ENCODE measurements at places on chromosomes 12 and 14. TPM values are rescaled to one million over a fixed set of nuclear protein-coding genes. Genes with fewer than 3 reads are reported as not detected.

Gene CYP46A1
- 0.36 TPM for total RNA-seq

Gene NINJ2
- not detected for total RNA-seq

Gene LRTM2
- total RNA-seq = not detected

Gene SCFD1
- total RNA-seq = 125 TPM

Gene GPR137C
- 0.49 TPM for total RNA-seq

Gene CHGA
- total RNA-seq = not detected

Gene ENDOU
- not detected for total RNA-seq

Gene HEBP1
- 35.3 TPM for total RNA-seq

Gene PLA2G1B
- not detected for total RNA-seq

Gene COCH
- total RNA-seq = not detected

Gene C12orf50
- total RNA-seq = not detected

Gene IFI27
- 78.2 TPM for total RNA-seq

Gene ATF7
- total RNA-seq = 16.3 TPM

Gene RNFT2
- total RNA-seq = 2.3 TPM

Gene TGM1
- 0.36 TPM for total RNA-seq

Gene KCNC2
- not detected for total RNA-seq

Gene AVPR1A
- 0.41 TPM for total RNA-seq

Gene HDAC7
- 78.8 TPM for total RNA-seq

Gene KCNJ8
- total RNA-seq = 2.1 TPM

Gene FGF6
- not detected for total RNA-seq

Gene MUCL1
- total RNA-seq = not detected

Gene PCED1B
- total RNA-seq = 0.27 TPM

Gene OTOGL
- 0.16 TPM for total RNA-seq

Gene STON2
- 3.3 TPM for total RNA-seq

Gene DENND5B
- total RNA-seq = 6.8 TPM

Gene TSPAN19
- total RNA-seq = not detected

Gene GPRC5A
- 5.4 TPM for total RNA-seq

Gene TSPAN8
- 15.5 TPM for total RNA-seq

Gene VDR
- 5.0 TPM for total RNA-seq

Gene REM2
- not detected for total RNA-seq

Gene TTC9
- total RNA-seq = 0.45 TPM

Gene APOLD1
- total RNA-seq = 9.2 TPM

Gene ATP5F1B
- 385 TPM for total RNA-seq

Gene CCDC177
- not detected for total RNA-seq

Gene RBP5
- not detected for total RNA-seq

Gene MYG1
- 39.5 TPM for total RNA-seq

Gene ACOT4
- total RNA-seq = 0.72 TPM

Gene GOLGA3
- 104 TPM for total RNA-seq

Gene PPP1R3E
- total RNA-seq = 10.9 TPM

Gene MANSC1
- 10.9 TPM for total RNA-seq

Gene KRT74
- not detected for total RNA-seq

Measured in fibroblast of the aortic adventitia (primary cell).